ENCODE measurements at places on chromosomes 1 and 21.
A peak's percentile ranks its signal among the peaks of the same experiment; 100 is the strongest.

DNA sequence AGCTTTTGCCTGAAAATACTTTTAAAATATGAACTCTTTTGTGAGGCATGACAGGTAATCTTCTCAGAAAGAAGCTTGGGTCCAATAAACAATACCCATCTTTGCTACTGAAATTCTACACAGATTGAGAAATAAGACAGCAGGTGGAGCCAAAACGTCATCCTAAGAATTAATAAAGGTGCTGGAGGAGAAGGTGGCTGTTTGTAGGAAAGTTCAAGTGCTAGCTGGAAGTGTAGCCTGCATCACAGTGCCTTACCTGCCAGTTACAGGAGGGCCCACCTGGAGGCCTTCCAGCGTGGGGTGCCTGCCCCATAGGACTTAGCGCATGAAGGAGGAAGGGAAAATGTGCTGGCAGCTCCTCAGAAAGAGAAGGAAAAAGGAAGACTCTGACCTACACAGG is 93.7 kb downstream of the TTC3 start:
- DNase-seq, result no peak

- DNase-seq, result no peak
These were observed 22.3 kb upstream of the KLHDC7A start for GRCh38 chr1:18458133-18459092.

DNA sequence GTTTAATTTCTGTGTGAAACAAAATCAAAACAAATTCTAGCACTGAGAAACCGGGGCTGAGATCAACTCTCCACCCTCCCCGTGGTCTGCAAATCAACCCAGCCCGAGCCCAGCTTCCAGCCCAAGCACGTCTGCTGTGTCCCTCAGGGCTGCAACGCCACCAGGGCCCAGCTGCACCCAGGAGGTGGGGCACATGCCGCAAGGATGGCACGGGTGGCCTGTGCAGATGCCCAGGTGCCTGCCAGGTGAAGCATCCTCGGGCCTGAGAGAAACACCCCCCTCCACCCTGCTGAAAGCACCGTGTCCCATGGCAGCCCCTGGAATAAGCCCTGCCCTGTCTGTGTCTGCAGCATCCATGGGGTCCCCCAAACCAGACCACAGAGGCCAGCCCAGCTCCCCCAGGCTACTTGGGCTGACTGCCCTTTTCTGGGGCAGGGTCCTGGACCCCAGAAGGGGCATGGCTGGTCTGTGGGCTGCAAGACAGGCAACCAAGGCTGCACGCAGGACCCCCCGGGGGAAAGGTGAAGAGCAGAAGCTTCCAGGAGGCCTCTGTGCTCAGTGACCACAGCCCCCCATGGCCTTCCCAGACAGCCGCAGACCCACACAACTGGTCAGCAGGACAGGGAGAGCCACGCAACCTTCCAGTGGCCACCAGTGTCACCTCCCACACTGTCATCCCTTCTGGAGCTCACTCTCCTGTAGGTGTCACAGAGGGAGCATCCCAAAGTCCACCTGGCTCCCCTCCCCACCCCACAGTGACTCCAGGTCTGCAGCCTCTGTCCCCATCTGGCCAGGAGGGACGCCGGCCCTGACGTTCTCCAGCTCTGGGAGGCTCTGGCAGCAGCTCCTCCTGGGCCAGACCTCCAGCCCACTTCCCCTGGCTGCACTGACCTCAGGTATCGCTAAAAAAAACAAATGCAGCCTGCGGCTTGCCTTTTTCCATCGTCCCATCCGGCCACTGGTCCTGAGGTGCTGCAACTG is 7.7 kb downstream of the WNT9A start:
- no peak for DNase-seq

- DNase-seq, result peak; percentile 97
These were observed 5.1 kb upstream of the FOXJ3 start for GRCh38 chr1:42340093-42340492.

- DNase-seq, result peak; percentile 78
These were observed 44.7 kb downstream of the PTGFRN start for GRCh38 chr1:116954440-116954839.

DNA sequence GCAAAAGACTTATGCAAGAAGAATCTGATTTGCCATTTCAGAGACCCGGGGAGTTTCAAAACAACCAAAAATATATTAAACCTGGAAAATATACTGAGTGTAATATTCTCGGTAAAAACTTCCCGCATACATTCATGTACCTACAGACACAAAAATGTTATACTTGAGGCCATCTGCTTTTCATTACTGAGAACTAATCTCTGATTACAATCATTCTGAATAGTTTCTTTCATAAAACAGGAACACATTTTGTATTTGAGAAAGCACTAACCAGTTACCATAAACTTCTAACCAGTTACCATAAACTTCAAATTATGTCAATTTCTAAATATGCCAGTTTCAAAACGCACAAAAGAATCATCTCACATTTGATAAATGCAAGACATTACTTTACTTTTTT is 7.8 kb downstream of the ZNHIT6 start:
- no peak for DNase-seq

DNA sequence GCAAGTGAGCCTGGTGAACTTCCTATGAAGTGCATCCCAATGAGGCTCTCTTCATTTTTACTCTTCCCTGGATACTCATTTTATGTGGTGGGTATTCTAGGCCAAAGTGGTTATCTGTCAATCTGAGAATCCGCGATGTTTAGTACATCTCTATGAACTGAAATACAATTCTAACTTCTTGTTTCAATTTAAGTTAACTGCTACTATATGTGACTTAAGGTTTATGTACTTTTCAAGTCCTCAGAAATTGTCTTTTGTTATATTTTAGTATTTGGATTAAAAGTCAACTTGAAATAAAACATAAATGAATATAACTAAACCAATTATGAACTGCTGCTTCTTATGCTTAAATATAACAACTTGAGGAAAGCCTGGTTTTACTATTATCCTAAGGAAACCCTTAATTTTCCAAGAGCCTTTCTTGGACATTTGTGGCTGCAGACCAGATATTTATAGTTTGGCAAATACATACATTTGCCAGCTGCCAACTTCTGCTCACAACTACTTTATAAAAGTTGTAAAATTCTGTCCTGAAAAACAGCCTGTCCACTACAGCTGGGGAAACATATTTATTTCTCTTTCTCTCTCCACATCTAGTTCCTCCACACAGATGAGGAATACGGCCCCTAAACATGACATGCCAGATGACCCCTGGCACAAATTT is 60.4 kb downstream of the ENAH start:
- no peak for DNase-seq

GRCh38 chr21:37848721-37849490 is 67.4 kb downstream of the KCNJ6 start:
- DNase-seq, result no peak

DNA sequence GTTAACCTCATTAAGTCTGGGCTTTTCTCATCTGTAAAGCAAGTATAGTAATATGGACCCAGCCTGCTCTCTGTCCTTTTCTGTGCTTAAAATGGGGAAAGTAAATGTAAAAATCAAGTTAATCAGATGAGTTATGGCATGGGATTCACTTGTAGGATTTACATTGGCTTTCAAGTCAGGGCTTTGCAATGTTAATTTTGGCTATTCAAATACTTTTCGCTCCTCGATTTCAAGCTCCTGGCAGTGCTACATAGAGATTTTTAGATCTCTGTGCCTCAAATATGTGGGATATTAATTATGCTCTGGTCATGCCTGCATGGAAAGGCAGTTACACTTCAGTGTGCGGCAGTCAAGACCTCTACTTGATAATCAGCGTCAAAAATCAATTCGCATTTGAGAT is 709.8 kb downstream of the LTN1 start:
- DNase-seq, result no peak

GRCh38 chr1:21184276-21184675 is 7.6 kb upstream of the EIF4G3 start:
- no peak for DNase-seq

DNA sequence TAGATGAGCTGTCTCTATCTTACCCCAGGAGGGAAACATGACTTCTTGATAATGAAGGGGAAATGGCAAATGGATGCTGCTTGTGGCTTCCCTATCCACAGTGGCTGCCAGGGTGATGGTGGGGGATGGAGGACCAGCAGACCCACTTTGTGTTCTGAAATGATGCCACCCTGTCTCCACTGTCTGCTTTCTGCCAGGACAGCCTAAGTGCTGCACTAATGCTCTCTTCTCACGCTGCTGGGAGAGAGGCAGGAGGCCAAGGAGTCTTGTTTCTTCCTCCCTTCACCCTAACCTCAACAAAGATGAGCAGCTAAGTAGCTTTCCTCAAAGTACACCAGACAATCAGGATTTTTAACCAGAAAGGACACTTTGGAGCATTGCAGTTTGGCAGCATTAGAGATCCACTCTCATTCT is 36.6 kb downstream of the XCL1 start:
- DNase-seq, result no peak

- DNase-seq, result no peak
These were observed 158.5 kb downstream of the TSEN15 start for GRCh38 chr1:184210031-184210430.

GRCh38 chr1:232393010-232393409 is 236.9 kb downstream of the SIPA1L2 start:
- no peak for DNase-seq

DNA sequence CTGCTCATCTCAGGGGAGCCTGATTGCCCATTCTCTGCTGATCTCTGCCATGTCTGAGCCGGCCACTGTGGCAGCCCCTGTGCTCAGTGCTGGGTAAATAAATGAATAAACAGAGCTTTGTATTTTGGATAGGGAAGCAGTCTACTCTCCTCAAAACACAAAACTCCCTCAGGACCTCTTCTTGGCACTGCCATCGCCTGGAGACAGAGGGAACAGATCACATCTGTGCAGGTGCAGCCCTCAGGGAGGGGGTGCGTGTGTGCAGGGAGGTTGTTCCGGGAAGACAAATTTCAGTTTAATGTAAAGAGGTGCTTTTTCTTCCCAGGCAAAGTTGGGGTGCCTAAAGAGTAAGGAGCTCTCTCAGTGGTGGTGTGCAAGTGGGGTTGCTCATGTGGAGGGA is 7.7 kb upstream of the FAM167B start:
- DNase-seq, result peak; percentile 16

DNA sequence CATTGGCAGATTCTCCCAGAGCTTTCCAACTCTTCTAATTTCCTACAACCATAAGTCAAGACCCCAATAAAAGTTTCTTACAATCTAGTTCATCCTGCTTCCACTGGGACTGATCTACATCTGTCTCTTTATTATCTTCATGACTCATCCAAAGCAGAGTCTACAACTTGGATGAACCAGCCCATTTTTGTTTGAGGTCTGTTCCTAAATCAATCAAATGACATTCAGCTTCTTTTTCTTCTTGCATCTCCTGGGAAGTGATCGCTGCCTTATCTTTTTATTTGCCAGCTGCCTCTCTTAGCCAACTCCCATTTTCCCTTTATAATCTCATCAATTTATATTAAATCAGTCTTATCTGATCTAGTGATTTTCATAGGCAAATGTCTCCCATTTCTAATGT is 105.6 kb downstream of the ERG start:
- no peak for DNase-seq

- DNase-seq, result no peak
These were observed 247.6 kb upstream of the SGIP1 start for GRCh38 chr1:66286307-66286706.

GRCh38 chr1:167342846-167343245 is 122.2 kb downstream of the POU2F1 start:
- no peak for DNase-seq

DNA sequence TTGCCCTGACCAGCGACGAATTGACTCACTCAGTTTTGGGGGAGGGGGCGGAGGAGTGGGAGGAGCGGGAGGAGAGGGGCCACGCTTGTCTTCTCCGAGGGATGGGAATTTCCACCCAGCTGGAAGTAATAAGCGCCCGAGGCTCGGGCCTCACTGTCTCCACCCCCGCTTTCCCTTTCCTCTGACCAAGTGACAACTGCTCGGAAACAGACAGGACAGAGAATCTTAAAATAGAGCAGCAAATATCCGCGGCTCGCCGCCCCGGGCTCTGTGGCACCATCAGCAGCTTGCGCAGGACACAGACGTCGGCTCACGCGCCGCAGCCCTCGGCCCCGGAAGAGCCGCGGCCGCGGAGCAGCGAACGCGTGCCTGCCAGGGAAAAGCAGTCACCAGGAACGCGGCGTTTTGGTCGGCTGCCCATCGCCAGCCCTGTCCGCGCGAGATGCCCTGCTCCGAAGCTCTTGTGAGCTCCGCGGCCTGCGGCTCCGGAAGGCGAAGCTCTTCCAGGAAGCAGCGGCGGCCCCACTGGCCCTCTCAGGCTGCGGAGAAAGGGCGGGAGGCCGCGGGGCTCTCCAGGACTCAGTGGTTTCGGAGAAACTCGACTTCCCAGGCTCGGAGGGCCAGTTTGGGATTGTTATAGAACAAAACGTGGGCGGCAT is 10.7 kb upstream of the RGS16 start:
- DNase-seq, result no peak

DNA sequence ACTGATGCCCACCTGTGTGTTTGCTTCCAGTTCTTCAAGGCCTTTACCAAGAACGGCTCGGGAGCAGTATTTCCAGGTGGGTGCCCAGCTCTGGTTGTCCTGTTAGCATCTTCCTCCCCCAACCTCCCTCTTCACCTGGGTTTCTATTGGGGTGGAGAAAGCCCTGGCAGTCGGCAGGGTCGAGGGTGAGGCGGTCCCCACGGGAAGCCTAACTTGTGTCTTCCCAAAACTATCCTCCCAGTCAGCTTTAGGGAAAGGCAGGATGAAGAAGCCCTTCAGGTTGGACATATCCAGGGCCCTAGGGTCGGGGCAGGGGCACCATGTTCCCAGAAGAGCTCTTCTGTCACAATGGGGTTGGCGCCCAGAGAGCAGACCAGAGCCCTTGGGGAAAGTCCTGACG is 20.6 kb downstream of the QSOX1 start:
- DNase-seq, result no peak

- no peak for DNase-seq
These were observed 149.5 kb downstream of the GRIK3 start for GRCh38 chr1:36884801-36885200.

- DNase-seq, result no peak
These were observed 29.4 kb upstream of the MX1 start for GRCh38 chr21:41396558-41397075.

DNA sequence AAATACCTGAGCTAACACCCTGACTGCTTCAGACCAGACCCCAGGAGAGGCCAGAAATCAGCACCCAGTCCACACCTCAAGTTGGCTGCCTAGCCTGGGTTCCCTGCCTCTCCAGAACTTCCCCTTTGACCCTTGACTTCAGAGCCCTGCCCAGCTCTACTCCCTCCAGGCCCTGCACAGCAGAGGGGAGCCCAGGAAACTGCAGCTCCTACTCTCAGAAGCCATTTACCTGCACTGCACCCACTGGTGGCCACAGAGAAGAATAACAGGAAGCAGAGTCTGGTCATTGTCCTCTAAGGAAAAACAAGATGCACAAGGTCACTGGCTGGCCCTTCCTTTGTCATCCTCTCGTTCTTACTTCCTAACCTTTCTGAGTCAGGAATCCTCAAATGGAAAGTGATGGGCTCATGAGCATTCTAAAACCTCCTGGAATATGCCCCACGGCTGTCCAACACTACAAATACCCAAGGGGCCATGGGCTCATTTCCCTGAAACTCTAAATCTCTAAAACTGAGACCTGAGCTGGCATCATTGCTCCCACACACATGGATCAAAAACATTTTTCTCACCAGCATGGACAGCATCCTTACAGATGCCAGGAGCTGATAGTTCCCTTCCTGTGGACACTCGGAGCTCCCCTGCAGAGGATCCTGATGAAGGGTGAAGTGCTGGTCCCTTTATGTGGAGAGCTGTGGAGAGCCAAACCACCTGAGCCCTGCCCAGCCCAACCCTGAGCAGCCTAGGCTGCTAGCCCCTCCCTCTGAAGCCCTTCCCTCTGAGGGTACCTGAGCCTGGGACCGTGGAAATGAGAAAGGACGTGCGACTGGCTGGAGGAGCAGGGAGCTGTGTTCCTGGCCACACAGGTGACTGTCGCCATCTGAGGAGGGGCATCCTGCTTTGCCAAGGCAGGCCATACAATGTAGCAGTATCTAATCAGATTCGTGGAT is at the start of gene ITLN2:
ITLN2 (minus strand) TSS at position 652 of the 947 bp plus-strand sequence; CDS start at position 584, 68 bp downstream.
- no peak for DNase-seq
